ENCODE measurements at places on chromosomes 5 and 9. TPM values are rescaled to one million over a fixed set of nuclear protein-coding genes. Genes with fewer than 3 reads are reported as not detected.
A peak's percentile ranks its signal among the peaks of the same experiment; 100 is the strongest.

PCDHB4 gene
- total RNA-seq = 0.14 TPM

PPP3R2 gene
- 0.08 TPM for total RNA-seq

PTGES gene
- not detected for total RNA-seq

ARHGEF28 gene
- 2.5 TPM for total RNA-seq

GCNT4 gene
- 1.3 TPM for total RNA-seq

PLCXD3 gene
- total RNA-seq = 0.05 TPM

DNM1 gene
- 1.6 TPM for total RNA-seq

FAXDC2 gene
- 73.0 TPM for total RNA-seq

IFNK gene
- not detected for total RNA-seq

PAEP gene
- not detected for total RNA-seq

PCDHGC4 gene
- 1.4 TPM for total RNA-seq

TAF11L10 gene
- total RNA-seq = not detected

LHX3 gene
- not detected for total RNA-seq

PLAC8L1 gene
- not detected for total RNA-seq

FRRS1L gene
- 0.08 TPM for total RNA-seq

FAT2 gene
- total RNA-seq = under 0.01 TPM

DBH gene
- 2.4 TPM for total RNA-seq

DNA sequence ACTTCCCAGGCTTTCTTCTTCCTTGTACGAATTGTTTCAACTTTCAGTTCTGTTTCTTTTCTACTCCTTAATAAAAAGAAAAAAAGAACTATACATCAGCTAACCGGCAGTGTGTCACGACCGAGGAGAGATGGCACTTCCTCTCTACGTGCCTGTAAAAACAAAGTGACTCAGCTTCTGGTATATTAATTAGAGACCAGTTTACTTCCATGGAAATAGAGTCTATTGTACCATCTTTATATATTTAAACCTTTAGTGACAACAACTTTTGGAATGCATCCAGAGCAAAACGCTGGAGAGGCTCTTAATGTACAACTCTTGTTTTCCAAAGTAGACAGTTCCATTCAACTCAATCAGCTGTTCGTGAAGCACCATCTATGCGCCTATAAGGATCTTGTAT is 94.5 kb upstream of the LIFR start:
- DNase-seq = no peak

GRCh38 chr9:17236147-17236546 is 101.3 kb downstream of the CNTLN start:
- no peak for DNase-seq

GRCh38 chr9:81397481-81398381 is 291.6 kb downstream of the TLE1 start:
- DNase-seq = no peak

DNA sequence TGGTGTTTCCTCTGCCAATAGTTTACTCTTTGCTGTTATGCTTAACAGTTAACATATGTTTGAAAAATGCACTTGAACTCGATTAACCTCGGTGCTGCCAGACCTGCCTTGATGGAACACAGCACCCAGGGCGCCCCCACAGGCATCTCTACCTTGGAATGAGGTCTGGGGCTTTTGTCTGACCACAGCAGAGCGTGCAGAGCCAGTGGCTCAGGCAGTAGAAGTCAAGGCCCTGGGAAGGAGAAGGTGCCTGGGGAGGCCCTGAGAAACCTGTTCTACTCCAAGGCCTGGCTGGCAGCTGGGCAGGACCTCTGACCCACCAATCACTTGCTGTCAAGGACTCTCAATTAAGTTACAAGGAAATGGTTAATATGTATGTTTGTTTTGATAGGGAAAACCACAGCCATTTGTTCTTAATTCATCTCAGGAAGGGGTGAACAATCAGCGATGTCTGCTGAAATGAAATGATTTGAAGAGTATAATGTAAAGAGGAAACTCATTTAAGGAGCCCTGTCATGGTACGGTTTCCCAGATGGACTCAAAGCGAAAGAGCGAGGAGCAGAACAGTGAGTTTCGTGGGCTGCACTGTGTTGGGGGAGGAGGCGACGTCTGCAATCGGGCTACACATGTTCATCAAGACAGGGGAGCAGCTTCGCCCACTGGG is 21.9 kb downstream of the MACROH2A1 start:
- DNase-seq = no peak

GRCh38 chr9:135858491-135859185 is 48.7 kb downstream of the CAMSAP1 start:
- DNase-seq = no peak

- DNase-seq = no peak
Observed at GRCh38 chr5:137997726-137998213, 35.1 kb downstream of the FAM13B start.

- peak; percentile 99 for DNase-seq
Observed at GRCh38 chr5:81751009-81751835, at the start of gene SSBP2. Gene SSBP2, minus strand, starts transcription at chr5:81751097. Its CDS starts 55 bp downstream, at chr5:81751042.

GRCh38 chr5:135255461-135256178 is 143.4 kb downstream of the MACROH2A1 start:
- DNase-seq = peak; percentile 16

DNA sequence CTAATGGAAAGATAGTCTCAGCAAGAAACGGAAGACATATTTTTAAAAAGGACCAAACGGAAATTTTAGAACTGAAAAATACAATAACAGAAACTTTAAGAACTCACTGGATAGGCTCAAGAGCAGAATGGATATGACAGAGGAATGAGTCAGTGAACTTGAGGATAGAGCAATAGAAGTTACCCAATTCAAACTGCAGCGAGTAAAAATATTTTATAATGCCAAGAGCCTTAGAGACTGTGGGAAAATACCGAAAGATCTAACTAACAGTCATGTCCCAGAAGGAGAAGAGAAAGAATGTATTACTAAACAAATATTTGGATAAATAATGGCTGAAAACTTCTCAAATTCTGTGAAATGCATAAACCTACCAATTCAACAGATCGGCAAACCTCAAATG is 40.8 kb downstream of the ADAMTS2 start:
- DNase-seq = no peak

DNA sequence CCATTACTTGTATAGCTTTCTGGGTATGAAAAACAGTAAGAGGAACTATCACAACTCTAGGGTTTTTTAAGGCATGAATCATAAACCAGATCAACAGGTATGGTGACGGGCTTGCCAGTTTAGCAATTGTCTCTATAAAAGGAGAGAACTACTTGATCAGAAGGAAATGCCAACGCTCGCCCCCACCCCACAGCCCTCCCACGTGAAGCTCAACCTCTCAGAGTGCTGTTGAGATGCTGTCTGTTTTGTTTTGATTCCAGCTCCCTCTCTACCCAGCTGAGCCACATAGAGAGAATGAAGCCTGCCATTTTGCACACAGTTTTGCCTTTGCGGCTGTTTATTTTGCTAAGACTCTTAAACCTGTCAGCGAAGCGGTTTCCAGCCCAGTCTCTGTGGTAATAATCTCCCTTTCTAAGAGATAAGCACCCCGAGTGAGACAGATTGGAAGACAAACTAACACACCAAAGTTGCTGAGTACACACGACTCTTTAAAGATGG is 257.9 kb upstream of the ANKRD55 start:
- DNase-seq = no peak

- no peak for DNase-seq
Observed at GRCh38 chr5:14107536-14107935, 35.6 kb upstream of the TRIO start.

GRCh38 chr5:77718934-77719610 is 57.1 kb downstream of the TBCA start:
- no peak for DNase-seq

- no peak for DNase-seq
Observed at GRCh38 chr9:128056887-128057723, 10.0 kb downstream of the NAIF1 start.

DNA sequence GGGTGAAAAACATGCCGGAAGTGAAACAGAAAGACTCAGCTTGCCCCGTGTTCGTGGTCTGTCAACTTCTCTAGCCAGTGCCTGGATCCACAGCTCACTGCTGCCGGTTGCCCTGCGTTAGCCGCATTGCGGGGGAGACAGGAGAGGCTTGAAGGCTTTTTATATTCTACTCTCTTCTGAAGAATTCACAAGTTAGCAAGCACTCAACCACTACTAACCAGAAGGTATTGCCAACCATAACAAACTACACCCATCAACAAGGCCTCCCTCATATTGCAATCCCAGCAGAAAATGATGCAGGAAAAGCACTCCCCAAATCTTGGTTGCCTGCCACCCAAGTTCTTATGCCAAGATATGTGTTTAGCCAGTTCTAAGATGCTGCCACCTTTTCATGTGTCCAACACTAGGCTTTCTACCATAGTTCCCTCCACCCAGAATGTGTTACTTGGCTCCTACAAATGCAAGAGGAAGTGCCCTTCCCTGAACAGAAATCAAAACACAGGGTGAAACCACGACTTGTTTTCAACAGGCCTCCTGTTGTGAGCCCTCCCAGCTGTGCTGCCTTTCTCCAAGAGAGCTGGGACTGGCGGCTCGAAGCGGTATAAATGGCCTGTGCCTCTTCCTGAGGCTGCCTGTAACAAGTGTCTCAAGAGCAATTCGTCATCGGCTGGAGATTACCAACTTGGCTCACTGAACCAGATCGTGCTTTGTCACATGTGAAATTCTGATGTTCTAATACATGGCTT is 129.0 kb downstream of the SNX18 start:
- no peak for DNase-seq

- no peak for DNase-seq
Observed at GRCh38 chr9:127505396-127506116, 54.2 kb downstream of the LRSAM1 start.

GRCh38 chr5:103110403-103110802 is 9.5 kb downstream of the GIN1 start:
- no peak for DNase-seq

- no peak for DNase-seq
Observed at GRCh38 chr9:125829743-125830142, 82.6 kb downstream of the PBX3 start.

DNA sequence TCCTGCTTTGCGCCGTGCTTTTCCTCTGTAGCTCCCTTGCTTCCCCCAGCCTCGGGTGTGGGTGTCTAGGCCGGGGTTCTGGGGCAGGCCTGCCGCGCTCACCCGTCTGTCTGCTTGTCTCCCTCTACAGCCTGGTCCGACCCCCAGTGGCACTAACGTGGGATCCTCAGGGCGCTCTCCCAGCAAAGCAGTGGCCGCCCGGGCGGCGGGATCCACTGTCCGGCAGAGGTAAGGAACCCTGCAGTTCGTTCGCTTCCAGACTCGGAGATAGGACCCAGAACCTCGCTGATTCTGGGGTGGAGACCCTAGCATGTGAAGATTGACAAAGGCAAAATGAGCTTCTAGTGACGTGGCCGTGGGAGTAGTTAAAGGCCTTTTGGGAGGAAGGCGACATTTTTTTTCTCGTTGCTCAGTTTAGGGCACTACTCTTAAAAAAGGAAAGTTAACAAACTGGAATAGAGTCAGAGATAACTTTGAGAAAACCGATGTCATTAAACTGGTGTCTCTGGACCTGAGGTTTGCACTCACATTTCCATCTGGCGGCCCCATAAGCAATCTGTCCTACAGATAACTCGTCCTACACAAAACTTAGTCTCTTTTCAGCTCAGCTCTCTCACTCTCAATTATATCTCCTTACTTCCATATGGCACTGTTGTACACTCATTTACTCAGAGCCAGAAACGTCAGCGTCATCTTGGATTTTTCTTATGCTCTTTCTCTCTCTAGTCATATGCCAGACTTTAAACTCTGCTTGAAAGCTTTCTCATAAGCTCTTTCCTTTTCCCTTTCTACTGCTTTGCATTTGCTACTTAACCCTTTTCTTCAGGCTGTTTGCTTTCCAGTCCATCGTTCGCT is 561 bp downstream of the SEC61B start:
- no peak for DNase-seq

DNA sequence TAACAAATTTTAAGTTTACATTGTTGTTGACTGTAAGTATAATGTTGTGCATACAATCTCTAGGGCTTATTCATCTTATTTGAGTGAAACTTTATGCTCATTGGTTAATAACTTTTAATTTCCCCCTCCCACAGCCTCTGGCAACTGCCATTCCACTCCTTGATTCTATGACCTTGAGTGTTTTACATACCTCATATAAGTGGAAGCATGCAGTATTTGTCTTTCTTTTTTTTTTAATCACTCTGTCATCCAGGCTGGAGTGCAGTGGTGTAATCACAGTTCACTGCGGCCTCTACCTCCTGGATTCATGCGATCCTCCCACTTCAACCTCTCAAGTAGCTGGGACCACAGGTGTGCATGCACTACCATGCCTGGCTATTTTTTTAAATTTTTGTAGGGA is 83.9 kb downstream of the KCTD16 start:
- DNase-seq = no peak

DNA sequence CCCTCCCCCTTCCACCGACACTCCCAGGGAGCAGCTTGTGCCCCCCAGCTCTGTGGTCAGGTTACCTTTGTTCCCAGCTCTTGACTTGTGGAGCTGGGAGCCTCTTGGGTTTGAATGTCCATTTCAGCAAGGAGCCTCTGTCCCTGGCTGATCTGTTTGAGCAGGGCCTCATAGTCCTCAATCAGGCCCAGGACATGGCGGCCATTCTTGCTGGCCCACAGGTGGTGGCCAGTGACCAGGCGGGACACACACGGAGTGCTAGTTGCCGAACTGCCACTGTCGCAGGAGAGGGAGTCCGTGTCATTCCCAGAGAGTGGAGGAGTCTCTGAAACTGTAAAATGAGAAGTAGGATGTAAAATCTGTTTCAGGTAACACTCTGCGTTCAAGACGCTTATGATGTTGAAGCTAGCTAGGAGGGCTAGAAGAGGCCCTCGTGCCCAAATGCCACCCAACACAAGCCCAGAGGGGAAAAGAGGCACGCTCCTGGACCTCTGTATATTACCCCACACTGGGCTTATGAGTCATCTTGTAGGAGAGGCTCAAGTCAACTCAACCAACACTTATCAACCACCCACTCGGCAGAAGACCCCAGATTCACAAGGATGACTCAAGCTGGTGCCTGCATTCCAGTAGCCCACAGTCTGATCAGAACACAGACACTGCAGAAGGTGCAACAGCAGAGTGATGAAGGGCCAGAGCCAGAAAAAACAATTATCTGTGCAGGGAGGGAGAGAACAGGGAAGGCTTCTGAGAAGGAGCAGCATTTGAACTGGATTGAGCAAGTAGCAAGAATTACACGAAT is 177.0 kb downstream of the CDK5RAP2 start:
- no peak for DNase-seq

- DNase-seq = no peak
Observed at GRCh38 chr9:79257228-79257781, 314.5 kb upstream of the TLE4 start.

DNA sequence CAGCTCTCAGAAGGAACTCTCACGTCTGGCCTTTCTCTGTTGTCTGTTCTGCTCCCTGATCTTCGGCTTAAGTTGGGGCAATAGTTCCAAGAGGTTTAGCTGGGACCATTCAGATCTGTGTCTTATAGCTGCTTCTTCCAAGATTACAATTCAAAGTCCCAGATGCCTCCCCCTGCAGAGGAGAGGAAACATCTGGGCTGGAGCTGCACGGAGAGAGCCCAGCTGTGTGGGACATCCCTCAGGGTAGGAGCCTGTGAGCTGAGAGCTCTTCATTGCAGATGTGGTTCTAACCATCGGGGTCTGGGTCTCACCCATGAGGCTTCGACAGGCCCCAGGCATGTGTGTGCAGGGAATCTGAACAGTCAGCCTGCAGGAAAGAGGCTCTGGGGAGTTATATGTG is 9.0 kb upstream of the PHF19 start:
- no peak for DNase-seq

GRCh38 chr5:109218818-109219217 is 191.0 kb downstream of the PJA2 start:
- no peak for DNase-seq

GRCh38 chr9:70205366-70206020 is 53.3 kb upstream of the SMC5 start:
- DNase-seq = no peak

Measured in liver (tissue), 10 donors.